ENCODE measurements at places on chromosomes 1 and 21. TPM values are rescaled to one million over a fixed set of nuclear protein-coding genes. Genes with fewer than 3 reads are reported as not detected.

GRCh38 chr21:31457675-31458074, 113.6 kb upstream of the TIAM1 start:
- DNase-seq: no peak

- DNase-seq: no peak
Observed at GRCh38 chr1:225554216-225554812, 98.6 kb downstream of the ENAH start.

Gene PROX1
- polyA plus RNA-seq: 0.45 TPM

DNA sequence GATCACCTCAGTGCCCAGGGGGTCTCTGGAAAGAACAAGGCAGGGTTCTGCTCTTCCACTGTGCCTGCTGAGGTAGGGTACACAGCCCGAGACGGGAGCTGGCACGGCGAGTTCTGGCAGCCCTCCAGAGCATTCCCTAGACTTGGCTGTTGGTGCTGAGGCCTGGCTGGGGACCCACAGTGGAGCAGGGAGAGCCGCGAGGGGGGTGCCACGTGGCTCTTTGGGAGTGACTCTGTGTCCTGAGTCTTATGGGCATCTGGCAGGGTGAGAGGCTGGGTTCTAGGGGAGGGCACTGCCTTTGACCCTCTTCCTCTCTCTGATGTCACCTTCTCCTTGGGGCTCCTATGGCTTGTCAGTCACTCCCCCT, 336.4 kb downstream of the CAMTA1 start:
- peak; percentile 3 for DNase-seq

- no peak for DNase-seq
Observed at GRCh38 chr1:119366424-119366823, 2.2 kb upstream of the HAO2 start.

- DNase-seq: no peak
Observed at GRCh38 chr1:15418806-15419515, 9.3 kb downstream of the EFHD2 start.

DNA sequence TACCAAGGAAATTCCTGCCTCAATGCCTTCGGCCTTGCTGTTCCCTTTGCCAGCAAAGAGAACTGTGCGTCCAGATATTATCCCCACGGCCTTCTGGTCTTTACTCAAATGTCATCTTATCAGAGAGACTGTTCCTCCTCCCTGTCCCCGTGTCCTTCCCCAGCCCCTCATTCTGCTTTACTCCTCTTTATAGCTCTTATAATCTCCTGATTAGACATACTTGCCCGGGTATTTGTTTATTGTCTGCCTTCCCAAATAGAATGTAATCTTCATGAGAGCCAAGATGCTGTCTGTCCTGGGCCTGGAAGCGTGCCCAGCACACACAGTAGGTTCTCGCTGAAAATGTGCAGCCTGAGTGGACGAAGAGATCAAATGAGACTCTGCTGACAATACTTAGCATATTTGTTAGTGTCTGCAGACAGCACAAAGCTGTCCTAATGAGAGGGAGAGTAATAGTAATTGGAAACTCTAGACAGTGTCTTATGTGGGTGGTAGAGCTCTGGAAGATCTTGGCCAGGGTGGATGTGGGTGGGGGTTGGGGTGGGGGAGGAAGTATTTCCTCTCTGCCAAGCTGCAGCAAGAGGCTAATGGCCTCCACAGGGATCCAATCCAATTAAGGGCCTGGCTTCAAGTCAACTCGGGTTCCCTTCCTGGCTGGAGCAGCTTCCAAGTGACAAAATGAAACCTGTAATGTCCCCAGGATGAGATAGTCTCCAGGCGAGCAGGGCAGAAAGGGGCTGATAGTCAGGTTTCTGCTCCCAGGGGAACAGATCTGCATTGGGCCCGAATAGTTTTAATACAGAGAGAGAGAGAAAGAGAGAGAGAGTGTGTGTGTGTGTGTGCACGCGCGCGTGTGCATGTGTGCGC, 9.5 kb upstream of the CLIC4 start:
- DNase-seq: peak; percentile 99

Gene SLC9A1
- 19.7 TPM for polyA plus RNA-seq

Gene SLC22A15
- 8.6 TPM for polyA plus RNA-seq

DNA sequence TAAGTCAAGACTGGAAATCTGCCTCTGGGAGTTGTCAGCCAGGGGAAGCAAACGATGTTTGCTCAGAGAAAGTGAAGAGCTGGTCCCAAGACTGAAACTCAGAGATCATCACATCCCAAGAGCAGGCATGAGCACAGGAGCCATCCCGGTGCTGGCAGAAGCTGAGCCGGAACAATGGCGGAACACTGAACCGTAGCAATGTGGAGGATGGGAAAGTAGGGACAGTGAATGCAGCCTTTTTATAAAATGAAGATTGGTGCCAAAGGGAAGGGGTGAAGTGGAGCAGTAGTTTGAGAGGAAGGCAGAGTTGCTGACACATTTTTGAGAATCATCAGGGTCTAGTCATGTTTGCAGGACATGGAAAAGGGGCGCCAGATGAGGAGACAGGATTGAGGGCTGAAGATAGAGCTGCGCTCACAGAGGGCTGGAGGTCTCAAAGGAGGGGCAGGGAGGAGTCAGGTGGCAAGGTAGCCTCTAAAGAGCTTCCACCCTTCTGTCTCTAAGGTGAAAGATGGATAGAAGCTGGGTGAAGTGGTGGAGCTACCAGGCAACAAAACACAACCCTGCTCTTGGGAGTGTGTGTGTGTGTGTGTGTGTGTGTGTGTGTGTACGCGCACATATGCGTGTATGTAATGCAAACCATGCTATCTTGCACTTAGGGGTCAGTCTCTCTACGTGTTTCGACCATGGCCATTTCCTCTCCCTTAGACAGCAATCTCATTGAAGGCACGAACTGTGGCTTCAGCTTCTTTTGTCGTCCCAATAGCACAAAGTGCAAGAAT, 94.3 kb upstream of the IRF2BP2 start:
- no peak for DNase-seq

DNA sequence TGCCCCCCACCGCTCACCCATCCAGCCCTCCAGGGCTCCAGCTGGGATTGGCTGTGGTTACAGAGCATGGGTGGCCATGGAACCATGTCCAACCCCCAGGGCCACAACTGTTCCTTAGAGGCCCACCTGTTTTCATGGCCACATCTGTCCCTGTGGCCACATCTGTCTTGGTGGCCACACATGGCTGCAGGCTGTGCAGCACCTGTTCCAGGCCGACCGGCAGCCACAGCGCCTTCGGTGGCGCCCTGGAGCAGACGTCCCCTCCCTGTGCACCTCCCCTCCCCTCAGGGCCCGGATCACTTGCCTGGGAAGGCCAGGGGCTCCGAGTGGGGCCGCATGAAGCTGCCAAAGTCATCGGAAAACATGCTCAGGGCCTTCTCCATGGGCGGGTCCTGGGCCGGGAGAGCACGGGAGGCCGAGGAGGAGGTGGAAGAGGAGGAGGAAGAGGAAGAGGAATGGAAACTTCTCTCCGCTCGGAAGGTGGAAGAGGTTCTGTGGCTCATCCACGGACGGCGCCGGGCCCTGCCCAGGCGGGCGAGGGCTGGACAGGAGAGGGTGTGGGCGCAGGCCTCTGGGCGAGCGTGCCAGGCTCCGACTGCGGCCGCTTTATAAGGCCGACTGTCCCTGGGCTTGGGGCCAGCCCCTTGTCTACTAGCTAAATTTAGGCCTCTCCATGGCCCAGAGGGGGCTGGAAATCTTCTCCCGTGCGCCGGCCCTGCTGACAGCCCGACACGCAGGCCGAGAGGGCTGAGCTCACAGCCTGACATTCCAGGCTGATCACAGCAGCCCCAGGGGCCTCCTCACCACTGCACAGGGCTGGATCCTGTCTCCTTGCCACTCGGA, at the start of gene HSPB7:
HSPB7 (minus strand) TSS at position 583 of the 843 bp plus-strand sequence; CDS start at position 503, 80 bp downstream.
- DNase-seq: peak; percentile 79

- DNase-seq: no peak
Observed at GRCh38 chr1:229121845-229122436, 149.0 kb upstream of the RAB4A start.

Gene FAM78B
- polyA plus RNA-seq: 0.30 TPM

GRCh38 chr1:84365225-84366221, 32.8 kb upstream of the DNASE2B start:
- no peak for DNase-seq

Gene PCSK9
- polyA plus RNA-seq: 13.0 TPM

DNA sequence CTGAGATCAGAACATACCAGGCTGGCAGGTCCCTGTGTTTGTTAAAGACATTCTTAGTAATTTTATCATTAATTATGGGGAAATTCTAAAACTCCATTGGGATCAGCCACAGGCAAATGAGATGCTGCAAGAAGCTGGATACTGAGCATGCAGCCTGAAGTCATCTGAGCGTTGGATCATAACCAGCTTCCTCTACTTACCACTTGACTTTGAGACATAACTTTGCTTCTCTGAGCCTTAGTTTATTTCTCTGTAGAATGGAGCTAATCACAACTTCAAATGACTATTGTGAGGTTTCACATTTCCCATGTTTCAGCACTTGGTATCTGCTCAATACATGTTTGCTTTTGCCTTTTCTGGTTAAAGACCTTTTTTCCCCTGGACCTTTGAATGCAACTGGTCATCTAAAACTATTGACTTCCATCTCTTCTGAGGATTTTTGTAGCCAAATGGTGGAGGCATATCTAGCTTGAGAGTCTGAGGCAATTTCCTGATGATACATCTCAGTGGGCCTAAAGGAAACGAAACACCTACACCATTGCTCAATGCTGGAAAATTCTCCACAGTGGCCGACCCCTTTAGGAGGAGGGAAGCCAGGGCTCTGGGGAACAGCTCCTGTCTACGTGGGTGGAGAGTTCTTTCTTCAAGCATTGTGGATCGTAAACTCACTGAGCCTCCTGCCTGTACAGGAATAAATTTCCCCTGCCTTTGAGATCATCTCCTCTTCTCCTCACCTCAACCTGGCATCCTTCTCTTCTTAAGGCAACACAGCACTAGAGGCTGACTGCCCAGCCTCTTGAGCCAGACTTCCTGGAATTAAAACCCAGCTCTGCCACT, 109.1 kb upstream of the HOOK1 start:
- DNase-seq: no peak

DNA sequence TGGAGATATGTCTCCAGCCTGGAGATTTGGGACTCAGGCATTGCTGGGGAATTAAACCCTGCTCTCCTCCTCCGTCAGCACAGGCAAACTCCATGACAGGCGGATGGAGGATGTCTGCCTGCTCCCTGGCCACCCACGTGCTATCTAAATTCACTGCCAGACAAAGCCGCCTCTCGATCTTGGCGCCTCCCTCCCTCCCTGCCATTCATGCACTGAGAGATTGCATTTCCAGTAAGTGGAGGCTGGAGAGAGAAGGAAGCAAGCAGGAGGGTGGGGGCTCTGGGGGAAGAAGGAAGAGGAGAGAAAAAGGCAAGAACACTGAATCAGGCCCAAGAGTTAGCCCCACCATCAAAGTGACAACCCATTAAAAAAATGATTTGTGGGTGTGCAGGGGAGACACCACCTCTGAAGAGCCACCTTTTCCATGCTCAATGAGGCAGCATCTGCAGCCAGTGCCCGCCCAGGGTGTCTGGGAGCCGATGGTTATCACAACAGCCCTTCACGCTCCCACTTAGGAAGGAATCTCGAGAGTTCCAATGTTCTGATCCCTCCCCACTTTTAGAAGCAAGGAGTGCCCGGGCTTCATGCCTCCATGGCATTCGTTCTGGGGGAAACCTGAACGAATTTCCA, 183.0 kb downstream of the HIVEP3 start:
- DNase-seq: peak; percentile 80

GRCh38 chr1:110503471-110503870, 15.5 kb downstream of the KCNA10 start:
- no peak for DNase-seq

- DNase-seq: peak; percentile 83
Observed at GRCh38 chr1:96966536-96967138, 245.1 kb downstream of the PTBP2 start.

DNA sequence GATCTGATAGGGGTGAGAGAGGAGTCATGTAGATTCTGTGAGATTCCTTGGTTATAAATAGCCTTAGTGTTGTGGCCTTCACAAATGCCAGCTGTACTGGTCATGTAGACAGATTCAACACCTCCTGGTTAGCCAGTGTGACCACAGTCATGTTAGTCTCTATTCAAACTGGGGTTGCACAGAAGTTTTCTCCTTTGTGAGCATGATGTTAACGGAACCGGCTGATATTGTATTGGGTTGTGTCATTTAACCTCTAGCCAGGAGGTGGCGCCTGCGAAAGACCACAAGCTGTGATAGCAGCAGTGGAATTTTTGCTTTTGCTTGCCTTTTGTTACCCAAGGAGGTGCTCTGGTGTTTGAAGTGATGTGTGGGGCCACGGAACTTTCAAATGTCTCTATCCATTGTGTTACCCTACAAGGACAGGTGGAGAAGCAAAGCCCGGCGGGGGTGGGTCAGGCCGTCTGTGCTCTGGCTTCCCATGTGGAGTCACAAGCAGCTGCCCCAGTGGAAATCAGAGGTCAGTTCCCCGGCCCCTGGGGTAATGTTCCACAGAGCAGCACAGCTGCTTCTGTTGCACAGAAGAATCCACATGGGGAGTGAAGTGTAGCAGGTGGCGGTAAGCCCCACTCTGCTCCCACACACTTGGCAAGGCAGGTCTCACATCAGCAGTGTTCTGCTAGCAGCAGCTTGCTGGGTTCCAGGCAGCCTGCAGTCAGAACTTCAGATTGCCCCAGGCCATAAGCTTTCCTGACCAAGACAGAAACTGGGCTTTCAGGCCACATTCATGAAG, 112.6 kb downstream of the ADAMTS1 start:
- peak; percentile 68 for DNase-seq

GRCh38 chr1:230120289-230120920, 53.4 kb downstream of the GALNT2 start:
- DNase-seq: no peak

DNA sequence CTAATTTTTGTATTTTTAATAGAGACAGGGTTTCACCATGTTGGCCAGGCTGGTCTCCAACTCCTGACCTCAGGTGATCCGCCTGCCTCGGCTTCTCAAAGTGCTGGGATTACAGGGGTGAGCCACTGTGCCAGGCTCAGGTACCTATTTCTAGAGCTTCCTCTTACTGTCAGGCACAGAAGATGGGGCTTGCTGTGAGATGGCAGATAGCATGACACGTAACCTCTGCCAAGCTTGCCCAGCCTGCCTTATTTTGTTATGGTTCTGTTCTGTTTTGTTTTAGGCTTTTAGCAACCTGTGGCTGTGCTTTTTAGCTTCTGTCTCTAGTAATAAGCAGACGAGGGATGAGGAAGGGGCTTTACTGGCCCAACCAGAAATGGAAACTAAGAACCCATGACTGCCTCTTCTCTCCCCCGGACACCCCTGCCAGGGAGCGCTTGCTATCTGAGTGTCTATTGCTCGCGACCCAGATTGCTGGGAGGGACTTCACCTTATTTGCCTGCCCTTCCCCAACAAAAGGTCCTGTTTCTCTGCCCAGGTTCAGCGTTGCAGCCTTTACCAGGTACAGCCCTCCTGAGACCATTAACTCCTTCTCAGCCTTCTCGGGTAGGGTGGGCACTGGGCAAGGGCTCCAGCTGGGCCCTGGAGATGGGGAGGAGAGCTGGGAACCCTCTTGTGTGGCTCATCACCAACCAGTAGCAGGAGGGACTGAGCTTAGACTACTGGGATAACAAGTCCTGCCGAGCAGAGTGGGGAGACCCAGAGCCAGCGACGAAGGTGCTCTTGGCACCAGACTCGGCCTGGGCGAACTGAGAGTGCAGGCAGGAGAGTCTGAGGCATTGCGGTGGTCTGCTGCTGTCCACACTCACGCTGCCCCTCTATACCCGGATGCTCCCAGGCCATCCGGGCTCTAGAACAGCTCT, 13.5 kb upstream of the LGR6 start:
- no peak for DNase-seq

Gene ERICH3
- polyA plus RNA-seq: 3.0 TPM

- DNase-seq: no peak
Observed at GRCh38 chr1:170640581-170640980, 23.4 kb upstream of the PRRX1 start.

GRCh38 chr1:203934651-203935050, 73.3 kb downstream of the SNRPE start:
- no peak for DNase-seq

Gene IL24
- polyA plus RNA-seq: 0.67 TPM

Gene FABP3
- 39.8 TPM for polyA plus RNA-seq

- DNase-seq: no peak
Observed at GRCh38 chr1:218510153-218510772, 165.1 kb downstream of the TGFB2 start.

Measured in lung (tissue), 17 donors.